ENCODE measurements at places on chromosomes 11 and 22. TPM values are rescaled to one million over a fixed set of nuclear protein-coding genes. Genes with fewer than 3 reads are reported as not detected.

DNA sequence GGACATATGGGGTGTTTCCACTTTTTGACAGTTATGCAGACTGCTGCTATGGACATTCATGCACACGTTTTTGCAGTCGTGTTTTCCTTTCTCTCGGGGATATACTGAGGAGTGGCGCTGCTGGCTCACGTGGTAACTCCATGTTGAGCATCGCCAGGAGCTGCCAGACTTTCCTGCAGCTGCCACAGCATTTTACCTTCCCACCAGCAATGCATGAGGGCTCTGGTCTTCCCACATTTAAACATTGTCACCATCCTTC, 95.4 kb downstream of the TBC1D22A start:
- no peak for ATAC-seq

DNA sequence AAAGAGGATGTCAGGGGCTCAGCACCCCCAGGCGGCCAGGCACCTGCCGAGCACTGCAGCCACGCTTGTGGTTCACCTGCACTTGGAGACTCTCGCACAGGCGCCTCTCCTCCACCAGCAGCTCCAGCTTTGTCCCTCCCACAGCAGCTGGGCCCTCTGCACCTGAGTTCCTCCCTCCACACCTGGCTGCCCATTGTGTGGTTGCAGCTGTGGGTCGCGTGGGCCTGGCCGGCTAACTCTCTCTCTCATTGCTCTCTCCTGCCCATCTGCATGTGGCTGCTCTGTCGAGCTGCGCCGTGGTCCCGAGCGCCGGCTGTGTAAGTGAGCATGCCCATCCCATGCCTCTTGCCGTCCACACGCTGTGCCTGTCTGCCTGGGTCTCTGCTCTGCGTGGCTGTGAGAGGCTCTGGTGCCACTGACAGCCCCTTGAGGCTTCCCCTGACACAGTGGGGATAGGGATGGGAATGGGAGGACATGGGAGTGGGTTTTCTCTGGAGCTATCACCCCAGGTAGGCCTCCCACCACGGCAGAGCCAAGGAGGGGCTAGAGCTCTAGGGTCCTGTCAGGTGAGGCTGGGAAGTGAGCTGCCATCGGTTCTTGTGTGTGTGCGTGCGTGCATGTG, 8.5 kb upstream of the ACR start:
- no peak for ATAC-seq

GRCh38 chr11:107740271-107740670, 28.4 kb upstream of the SLN start:
- no peak for ATAC-seq

DNA sequence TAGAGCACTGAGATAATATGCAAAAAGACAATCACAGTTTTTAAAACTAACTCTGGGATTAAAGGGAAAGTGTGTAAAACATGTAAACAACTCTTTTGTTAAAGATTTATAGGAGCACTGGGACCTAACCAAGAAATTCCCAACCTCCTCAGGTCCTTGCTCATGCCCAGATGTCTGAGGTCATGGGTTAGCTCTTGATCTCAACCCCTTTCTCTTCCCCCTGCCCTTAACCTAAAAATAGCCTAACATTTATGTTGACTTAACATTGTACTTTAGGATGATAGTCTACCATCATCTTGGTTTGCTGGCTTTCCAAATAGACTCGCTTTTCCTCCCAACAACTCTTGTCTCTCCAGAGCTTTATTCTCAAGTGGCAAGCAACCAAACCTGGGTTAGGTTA, 258.2 kb upstream of the FAT3 start:
- ATAC-seq, result no peak

Gene DEAF1
- total RNA-seq, result 39.1 TPM

DNA sequence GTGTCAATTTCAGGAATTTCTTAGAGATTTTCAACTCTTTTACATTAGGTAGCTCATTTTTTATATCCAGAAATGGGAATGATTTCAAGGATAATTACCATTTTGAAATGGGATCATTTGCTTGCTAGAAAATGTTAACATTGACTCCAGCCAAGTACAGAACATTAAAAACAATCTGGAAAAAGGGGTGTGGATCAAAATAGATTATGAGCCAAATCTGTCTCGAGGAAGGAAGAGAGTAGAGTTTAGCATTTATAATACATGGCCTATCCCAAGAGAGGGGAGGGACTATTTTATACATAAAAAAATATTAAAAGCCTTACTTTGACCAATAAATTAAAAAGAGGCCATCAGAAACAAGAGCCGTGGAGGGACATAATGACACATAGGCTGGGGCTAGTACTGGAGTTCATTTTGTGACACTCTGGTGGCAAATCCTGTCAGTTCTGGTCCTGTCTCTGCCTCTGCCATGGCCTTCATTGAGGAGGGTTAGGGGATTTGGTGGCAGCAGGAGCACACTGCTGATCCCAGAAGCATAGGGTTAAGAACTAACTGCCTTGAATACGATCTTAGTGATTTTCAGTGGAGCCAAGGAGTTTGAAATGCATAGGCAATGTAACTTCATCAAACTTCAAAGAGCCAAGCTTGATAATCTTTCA, 20.4 kb downstream of the PPP6R3 start:
- no peak for ATAC-seq

DNA sequence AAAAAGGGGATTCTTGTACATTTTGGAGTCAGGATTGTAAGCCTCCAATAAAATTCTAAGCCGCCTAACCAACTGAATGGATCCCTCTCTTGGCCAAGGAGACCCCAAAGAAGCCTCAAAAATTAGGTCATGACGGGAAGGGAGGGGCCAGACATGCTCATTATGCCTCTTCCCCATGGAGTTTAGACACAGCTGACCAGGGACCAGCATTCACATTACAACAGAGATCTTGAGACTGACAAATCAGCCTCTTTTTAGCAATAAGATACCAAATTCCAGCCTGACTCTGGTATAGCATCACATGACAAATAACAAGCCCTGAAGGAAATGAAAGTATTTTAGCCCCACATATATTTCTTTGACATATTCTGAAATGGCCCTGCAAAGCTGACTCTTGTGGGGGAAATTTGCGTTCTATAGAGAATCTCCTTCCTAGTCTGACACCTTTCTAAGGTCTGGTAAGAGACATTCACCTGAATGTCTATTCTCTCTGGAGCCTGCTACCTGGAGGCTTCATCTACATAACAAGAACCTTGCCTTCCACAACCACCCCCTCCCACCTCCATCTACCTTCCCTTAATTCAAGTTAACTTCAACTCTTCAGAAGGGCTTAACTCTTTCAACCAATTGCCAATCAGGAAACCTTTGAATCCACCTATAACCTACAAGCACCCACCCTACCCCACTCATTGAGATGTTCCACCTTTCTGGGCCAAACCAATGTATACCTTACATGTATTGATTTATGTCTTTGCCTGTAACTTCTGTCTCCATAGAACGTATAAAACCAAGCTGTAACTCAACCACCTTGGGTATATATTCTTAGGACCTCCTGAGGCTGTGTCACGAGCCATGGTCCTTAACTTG, 10.3 kb downstream of the GAL start:
- no peak for ATAC-seq

- ATAC-seq, result no peak
Observed at GRCh38 chr22:49143812-49144211, 683.9 kb downstream of the BRD1 start.

Gene DKK3
- total RNA-seq, result 65.3 TPM

- ATAC-seq, result peak; percentile 15
Observed at GRCh38 chr11:8354622-8355415, 91.1 kb upstream of the LMO1 start.

- ATAC-seq, result no peak
Observed at GRCh38 chr22:33389936-33390335, 331.8 kb upstream of the SYN3 start.

DNA sequence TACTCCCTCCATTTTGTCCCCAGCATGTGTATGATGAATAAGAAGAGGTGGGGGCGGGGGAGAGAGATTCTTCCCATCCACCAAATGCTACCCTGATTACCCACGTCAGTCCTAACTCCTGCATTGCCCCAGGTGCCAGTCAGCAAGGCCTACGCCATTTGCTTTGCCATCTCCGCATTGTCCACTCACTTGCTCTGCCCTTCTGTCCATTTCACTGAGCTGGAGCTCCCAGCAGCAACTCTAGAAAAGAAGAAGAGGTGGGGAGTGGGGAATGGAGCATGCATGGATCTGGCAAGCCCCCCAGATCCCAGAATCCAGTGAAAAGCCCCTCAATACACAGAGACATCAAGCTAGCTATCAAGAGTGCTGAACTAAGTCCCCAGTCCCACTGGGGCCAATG, 19.0 kb downstream of the WT1 start:
- no peak for ATAC-seq

GRCh38 chr11:131311776-131312514, 58.5 kb upstream of the NTM start:
- no peak for ATAC-seq

Gene RAG2
- total RNA-seq, result not detected

DNA sequence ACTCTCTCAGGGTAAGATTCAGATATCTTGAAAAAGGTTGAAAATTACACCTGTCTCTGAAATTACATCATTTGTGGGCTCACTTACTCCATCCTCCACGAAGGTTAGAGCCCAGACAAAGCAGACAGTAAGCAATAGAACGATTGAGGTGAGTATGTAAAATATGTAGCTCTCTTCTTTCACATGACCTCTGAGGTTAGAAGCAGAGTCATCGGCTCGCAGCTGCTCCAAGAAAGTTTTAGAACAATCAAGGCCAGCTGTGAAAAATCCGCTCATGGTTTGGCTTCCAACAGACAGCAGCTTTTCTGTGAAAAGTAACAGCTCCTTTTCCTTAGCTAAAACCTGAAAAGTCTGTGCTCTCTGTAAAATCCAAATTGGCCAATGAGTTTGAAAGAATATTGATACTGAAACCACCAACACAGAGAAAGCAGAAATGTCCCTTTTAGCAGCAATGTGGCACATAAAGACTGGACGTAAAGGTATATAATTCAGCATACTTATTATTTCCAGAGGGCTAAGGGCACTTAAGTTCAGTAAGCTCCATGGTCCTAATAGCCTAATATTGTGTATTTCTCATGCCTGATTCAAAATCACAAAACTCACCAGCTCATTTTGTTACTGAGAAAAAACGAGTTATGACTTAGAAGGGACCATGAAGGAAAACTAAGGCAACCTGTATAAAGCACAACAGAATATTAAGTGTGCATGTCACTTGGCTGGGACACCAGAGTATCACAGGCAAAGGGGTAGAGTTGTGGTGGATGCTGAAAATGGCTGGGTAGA, 78.2 kb downstream of the FAM76B start:
- no peak for ATAC-seq

Gene PRODH
- 3.4 TPM for total RNA-seq

Gene MYO7A
- total RNA-seq, result 22.2 TPM

DNA sequence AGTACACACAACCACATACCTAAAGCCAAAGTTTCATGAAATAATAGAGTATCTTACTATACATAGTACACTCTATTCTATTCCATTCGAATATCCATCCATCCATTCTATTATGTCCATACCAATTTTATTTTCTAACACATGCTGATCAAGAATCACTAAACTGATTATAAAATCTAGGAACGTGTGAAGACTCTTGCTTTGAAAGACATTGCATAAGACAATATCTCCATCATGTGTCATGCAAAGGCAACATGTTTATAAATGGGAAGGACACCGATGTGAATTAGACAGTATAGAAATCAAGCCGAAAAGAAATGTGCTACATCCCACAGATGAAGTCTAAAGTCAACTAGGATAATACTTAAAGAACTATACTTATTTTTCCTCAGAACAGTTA, 1561.5 kb upstream of the TENM4 start:
- ATAC-seq, result no peak

GRCh38 chr11:6419009-6419631, at the start of gene APBB1:
Gene APBB1 (minus strand): TSS chr11:6419094. CDS start chr11:6411347, 7,747 bp downstream.
- ATAC-seq, result peak; percentile 84

Gene NUDT8
- 3.7 TPM for total RNA-seq

Gene RAB3IL1
- 2.1 TPM for total RNA-seq

Gene MUC5AC
- total RNA-seq, result 0.18 TPM
